ENCODE measurements at places on chromosomes 7 and 10. TPM values are rescaled to one million over a fixed set of nuclear protein-coding genes. Genes with fewer than 3 reads are reported as not detected.
A peak's percentile ranks its signal among the peaks of the same experiment; 100 is the strongest.

Gene CALD1
- total RNA-seq: 162 TPM

Gene ERVW-1
- 0.11 TPM for total RNA-seq

Gene PHKG1
- 7.9 TPM for total RNA-seq

Gene SLC18A3
- 1.9 TPM for total RNA-seq

Gene SEMA3E
- 8.3 TPM for total RNA-seq

DNA sequence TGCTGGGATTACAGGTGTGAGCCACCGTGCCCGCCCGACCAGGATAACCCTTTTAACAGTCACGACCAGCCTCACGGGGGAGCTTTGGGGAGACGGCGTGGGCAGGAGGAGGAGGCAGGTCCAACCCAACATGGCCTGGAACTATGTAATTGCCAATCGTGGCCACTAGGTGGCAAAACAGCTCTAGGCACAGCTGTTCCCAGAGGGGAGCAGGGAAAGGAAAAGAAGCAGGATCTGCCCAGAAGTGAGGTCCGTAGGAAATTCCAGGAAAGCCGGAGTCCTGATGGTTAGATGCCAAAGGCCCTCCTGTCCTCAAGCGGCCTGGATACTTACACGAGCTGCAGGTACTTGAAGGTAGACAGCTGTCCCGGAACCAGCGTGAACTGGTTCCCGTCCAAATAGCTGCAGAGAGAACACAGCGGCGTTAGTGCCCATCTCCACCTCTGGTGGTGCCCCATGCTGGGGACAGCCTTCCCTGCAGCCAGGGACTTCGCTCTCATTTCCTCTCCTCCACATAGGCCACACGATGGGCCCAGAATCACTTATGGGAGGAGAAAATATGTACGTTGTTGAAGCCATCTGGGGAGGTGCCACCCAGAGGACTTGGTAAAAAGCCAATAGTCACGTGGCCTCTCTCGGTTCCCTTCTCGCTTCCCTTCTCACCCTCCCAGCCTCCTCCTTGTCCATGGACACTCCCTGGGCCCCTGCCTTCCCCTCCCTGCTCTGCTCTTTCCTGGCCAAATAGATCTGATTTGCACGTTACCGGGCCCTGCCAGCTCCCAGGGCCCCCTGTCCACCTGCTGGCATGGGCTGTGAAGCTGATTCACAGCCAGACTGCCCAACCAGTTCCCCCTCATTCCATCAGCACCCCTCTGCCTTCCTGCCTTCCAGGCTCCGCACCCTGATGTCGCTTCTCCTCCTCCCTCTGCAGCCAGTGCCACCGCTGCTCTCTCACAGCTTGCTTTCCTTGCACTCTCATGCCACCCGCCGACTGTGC lies 148.1 kb downstream of the SLIT1 start:
- peaks cover 80% of the 10 kb centered on the region for H3K36me3 ChIP-seq
- DNase-seq: peak; percentile 94
- peak overlapping the region; percentile 19 for H3K4me3 ChIP-seq
- H3K27me3 ChIP-seq: no peaks in the 10 kb centered on the region

GRCh38 chr10:44986179-44986578 lies 7.6 kb upstream of the DEPP1 start:
- H3K4me1 ChIP-seq: peaks cover 41% of the 10 kb centered on the region
- H3K27ac ChIP-seq: peak overlapping the region; percentile 6
- H3K27me3 ChIP-seq: no peaks in the 10 kb centered on the region
- H3K36me3 ChIP-seq: peaks cover 56% of the 10 kb centered on the region
- H3K4me3 ChIP-seq: no peak overlapping the region
- no peak for DNase-seq

DNA sequence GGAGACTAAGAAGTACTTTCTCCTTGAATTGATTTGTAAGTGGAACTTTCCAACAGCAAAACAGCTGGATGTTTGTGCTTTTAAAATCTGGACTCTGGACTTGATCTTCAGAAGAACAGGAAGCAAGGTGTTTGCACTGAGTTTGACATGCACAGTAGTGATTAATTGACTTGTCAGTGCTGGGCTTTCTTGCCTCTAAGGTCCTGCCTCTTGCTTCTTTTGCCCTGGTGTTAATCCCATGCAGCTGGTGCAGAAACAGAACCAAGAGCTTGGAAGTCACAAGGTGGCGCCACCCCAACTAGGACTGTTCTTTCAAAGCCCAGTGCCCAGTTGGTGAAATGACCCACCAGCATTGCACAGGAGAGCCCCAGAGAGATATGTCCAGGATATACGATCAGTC lies 66.8 kb upstream of the SEPHS1 start:
- H3K4me1 ChIP-seq: no peaks in the 10 kb centered on the region
- no peak for DNase-seq
- H3K27me3 ChIP-seq: no peaks in the 10 kb centered on the region
- H3K36me3 ChIP-seq: no peaks in the 10 kb centered on the region

GRCh38 chr10:79488336-79488735 lies 24.0 kb upstream of the EIF5AL1 start:
- H3K27me3 ChIP-seq: no peaks in the 10 kb centered on the region
- H3K4me1 ChIP-seq: peaks cover 14% of the 10 kb centered on the region
- no peak for DNase-seq
- no peaks in the 10 kb centered on the region for H3K36me3 ChIP-seq

GRCh38 chr10:5929442-5929841 lies 39.4 kb downstream of the FBH1 start:
- no peaks in the 10 kb centered on the region for H3K27me3 ChIP-seq
- H3K27ac ChIP-seq: no peak overlapping the region
- H3K4me1 ChIP-seq: no peaks in the 10 kb centered on the region
- no peak overlapping the region for H3K4me3 ChIP-seq
- H3K36me3 ChIP-seq: peaks cover 70% of the 10 kb centered on the region
- no peak for DNase-seq

DNA sequence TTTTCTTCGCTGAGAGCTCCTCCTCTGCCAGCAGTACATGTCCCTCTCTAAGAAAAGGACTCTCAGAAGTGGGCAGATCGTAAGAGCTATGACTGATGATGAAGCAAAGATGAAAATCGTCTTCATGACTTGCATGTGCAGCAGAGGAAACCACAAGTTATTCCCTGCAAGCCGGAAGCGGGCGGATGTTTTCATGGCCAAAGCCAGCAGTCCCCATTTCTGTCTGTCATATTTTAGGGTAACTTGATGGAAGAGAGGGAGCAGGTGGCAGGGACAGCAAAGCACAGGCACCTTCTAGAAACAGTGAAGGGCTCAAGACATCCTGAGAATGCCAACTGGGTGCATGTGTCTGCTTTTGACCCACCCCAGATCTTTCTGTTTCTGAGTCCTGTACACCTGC lies 19.9 kb downstream of the KLF6 start:
- H3K36me3 ChIP-seq: no peaks in the 10 kb centered on the region
- H3K4me1 ChIP-seq: no peaks in the 10 kb centered on the region
- H3K27me3 ChIP-seq: no peaks in the 10 kb centered on the region
- H3K27ac ChIP-seq: no peak overlapping the region
- no peak for DNase-seq

DNA sequence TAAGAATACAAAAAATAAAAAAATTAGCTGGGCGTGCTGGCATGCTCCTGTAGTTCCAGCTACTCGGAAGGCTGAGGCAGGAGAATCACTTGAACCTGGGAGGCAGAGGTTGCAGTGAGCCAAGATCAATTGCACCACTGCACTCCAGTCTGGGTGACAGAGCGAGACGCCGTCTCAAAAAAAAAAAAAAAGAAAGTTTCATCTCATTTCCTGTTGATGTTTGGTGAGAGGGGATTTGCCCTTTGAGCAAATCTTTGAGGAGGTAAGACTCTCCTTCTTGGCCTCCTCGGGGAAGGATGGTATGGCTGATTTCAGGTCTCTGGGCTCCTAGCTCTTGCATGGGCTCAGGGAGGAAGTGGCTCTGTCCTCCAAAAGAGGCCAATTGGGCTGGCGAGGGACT lies 3.6 kb upstream of the GRID2IP start:
- H3K4me3 ChIP-seq: no peak overlapping the region
- DNase-seq: no peak
- H3K4me1 ChIP-seq: no peaks in the 10 kb centered on the region
- no peaks in the 10 kb centered on the region for H3K27me3 ChIP-seq

DNA sequence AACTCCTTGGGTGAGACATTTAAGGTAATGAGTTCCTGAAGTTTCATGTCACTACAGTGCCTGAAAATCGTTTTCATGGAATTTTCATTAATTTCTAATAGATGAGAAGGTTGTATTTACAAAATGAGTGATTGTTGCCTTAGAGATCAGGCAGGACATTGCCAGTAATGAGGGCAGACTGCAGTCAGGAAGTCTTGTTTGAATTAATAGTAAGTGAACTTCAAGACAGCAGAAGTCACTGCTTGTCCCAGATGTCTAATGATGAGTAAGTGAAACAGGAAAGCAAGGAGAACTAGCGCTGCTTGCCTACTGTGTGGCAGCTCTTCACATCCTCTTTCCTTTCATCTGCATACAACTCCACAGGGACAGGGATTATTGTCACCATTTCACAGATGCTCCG lies 237.4 kb downstream of the BAMBI start:
- no peak for DNase-seq
- no peak overlapping the region for H3K27ac ChIP-seq
- H3K4me3 ChIP-seq: no peak overlapping the region

DNA sequence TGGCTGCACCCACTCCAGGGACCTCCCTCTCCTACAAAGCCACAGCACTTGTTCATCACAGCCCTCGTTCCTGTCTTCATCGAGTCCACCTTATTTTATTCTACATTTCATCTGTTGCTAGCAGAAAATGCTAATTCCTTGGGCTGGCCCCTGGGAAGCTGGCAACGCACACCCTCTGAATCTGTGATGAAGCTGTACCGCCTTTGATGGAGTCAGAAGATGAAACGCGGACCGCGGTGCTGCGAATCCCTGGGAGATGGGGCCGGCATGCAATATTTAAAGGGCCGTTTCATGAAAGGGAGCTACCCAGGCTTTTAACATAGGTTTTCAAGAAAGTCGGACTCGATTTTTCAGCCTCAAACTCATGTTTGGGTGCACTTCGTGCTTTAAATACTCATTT lies 88.5 kb downstream of the NPTX2 start:
- H3K36me3 ChIP-seq: no peaks in the 10 kb centered on the region
- peak; percentile 25 for DNase-seq
- no peak overlapping the region for H3K4me3 ChIP-seq
- peaks cover 5% of the 10 kb centered on the region for H3K4me1 ChIP-seq
- peaks cover 11% of the 10 kb centered on the region for H3K27me3 ChIP-seq
- no peak overlapping the region for H3K27ac ChIP-seq

- H3K4me3 ChIP-seq: no peak overlapping the region
- no peak overlapping the region for H3K27ac ChIP-seq
- no peak for DNase-seq
- H3K27me3 ChIP-seq: no peaks in the 10 kb centered on the region
- H3K36me3 ChIP-seq: no peaks in the 10 kb centered on the region
- H3K4me1 ChIP-seq: peaks cover 5% of the 10 kb centered on the region
Observed at GRCh38 chr7:54831644-54832095, 72.7 kb upstream of the SEC61G start.

Data from spinal cord (tissue), 10 donors.